HCT116 (cell line): ENCODE measurements at places on chromosomes 4 and X. TPM values are rescaled to one million over a fixed set of nuclear protein-coding genes. Genes with fewer than 3 reads are reported as not detected.

- H3K4me1 ChIP-seq, result peaks cover 5% of the 10 kb centered on the region; the same call in 1 of the 2 replicates
- no peaks in the 10 kb centered on the region for H3K27me3 ChIP-seq
- H3K27ac ChIP-seq, result no peak overlapping the region
- H3K4me3 ChIP-seq, result no peak overlapping the region
Observed at GRCh38 chr4:139833151-139833910, 167.7 kb downstream of the MGST2 start.

- no peak for DNase-seq
- H3K4me1 ChIP-seq, result no peaks in the 10 kb centered on the region
- H3K4me3 ChIP-seq, result no peak overlapping the region
Observed at GRCh38 chrX:51694254-51694653, 11.6 kb upstream of the CENPVL2 start.

Gene KLHL13
- total RNA-seq, result 4.2 TPM

Gene AASDH
- 13.7 TPM for total RNA-seq

Gene CCSER1
- 6.7 TPM for total RNA-seq

GRCh38 chrX:154355094-154355775, 19.2 kb downstream of the FLNA start:
- H3K27me3 ChIP-seq, result no peaks in the 10 kb centered on the region
- no peak overlapping the region for H3K4me3 ChIP-seq
- H3K27ac ChIP-seq, result no peak overlapping the region
- peaks cover 13% of the 10 kb centered on the region; the same call in 1 of the 2 replicates for H3K36me3 ChIP-seq

Gene NAP1L2
- not detected for total RNA-seq

DNA sequence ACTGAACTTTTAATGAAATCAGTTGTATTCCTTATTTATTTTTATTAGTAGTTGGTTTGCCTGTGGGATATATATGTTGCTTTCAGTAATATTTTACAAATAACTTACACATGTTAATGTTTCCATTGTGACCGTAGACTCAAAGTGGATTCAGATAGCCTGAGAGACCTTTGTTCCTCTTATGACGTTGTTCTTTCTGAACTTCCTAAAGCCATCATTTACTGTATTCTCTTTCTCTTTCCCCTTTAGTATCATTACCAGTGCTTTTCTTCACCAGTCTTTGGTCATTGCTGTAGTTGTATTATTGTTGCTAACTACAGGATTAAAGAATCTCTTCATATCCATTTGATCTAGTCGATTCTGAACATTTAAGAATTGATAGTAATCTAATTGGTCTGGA, 4.3 kb downstream of the STIM2 start:
- peaks cover 12% of the 10 kb centered on the region for H3K4me1 ChIP-seq
- no peaks in the 10 kb centered on the region for H3K36me3 ChIP-seq
- no peak for DNase-seq
- no peak overlapping the region for H3K27ac ChIP-seq
- H3K27me3 ChIP-seq, result no peaks in the 10 kb centered on the region

DNA sequence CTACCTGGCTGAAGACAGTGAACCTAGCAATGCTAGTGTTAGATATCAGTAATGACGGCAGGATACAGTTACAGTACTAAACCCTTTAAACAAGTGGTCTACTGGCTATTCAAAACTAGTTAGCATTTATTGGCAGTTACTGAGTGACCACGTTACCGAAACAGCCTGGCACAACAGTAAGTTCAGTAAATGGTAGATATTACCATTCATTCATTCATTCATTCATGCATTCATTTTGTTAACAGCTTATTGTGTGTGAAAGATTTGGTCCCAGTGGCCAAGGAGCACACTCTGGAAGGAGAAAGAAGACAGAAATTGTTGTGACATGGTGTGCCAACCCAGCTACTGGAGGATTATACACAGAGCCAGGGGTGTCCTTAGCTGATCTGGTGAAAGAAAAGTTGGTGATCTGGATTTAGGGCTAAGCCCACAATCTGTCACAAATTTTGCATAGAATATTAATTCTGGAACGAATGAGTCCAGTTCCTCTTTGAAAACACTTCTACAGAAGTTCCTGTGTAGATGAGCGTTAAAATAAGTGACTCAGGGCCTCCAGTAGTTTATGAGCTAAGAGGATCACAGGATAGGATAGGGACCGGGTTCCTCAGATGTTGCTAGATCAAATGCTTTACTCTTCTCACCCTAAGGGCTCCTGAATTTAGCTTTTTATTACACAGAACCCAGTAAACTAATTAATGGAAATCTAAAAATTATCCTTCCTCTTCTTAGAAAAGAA, 179.1 kb downstream of the CBR4 start:
- H3K27me3 ChIP-seq, result no peaks in the 10 kb centered on the region
- DNase-seq, result no peak
- peaks cover 28% of the 10 kb centered on the region for H3K4me1 ChIP-seq
- H3K4me3 ChIP-seq, result peak overlapping the region; percentile 93

DNA sequence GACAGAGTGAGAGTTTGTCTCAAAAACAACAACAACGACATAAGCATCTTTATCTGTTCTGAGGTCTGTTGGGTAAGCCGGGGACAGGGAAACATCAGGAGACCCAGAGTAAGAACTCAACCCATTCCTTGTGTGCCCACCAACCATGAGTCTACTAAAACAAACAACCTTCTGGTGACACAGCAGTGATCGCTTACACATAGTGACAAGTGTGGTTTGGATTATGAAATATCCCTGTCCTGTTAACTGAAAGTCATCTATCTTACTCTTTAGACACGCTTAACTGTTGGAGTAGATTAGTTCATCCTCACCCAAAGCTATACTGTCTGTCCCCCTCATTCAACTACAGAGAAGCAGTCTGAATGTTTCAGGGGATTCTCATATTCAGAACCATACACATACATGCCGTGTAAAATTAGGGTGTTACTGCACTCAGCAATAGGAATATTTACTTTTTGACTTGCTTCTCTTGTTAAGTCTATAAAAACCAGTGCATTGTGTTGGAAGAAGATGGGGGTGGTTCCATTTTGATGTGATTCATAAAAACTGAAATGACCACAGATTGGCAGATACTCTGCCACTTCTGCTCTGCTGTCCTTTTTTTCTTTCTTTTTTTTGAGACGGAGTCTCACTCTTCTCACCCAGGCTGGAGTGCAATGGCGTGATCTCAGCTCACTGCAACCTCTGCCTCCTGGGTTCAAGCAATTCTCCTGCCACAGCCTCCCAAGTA, 27.4 kb downstream of the PHKA2 start:
- H3K27ac ChIP-seq, result no peak overlapping the region
- H3K4me1 ChIP-seq, result no peaks in the 10 kb centered on the region
- no peaks in the 10 kb centered on the region for H3K27me3 ChIP-seq
- H3K4me3 ChIP-seq, result no peak overlapping the region
- no peak for DNase-seq

GRCh38 chrX:138057883-138058282, 492.0 kb downstream of the ZIC3 start:
- H3K27me3 ChIP-seq, result no peaks in the 10 kb centered on the region
- no peaks in the 10 kb centered on the region for H3K4me1 ChIP-seq
- no peaks in the 10 kb centered on the region for H3K36me3 ChIP-seq
- H3K27ac ChIP-seq, result no peak overlapping the region
- H3K4me3 ChIP-seq, result no peak overlapping the region
- no peak for DNase-seq

- no peaks in the 10 kb centered on the region for H3K36me3 ChIP-seq
- no peaks in the 10 kb centered on the region for H3K27me3 ChIP-seq
- H3K4me1 ChIP-seq, result no peaks in the 10 kb centered on the region
- no peak for DNase-seq
Observed at GRCh38 chr4:15488136-15488535, 18.5 kb downstream of the CC2D2A start.

Gene XK
- 2.6 TPM for total RNA-seq

DNA sequence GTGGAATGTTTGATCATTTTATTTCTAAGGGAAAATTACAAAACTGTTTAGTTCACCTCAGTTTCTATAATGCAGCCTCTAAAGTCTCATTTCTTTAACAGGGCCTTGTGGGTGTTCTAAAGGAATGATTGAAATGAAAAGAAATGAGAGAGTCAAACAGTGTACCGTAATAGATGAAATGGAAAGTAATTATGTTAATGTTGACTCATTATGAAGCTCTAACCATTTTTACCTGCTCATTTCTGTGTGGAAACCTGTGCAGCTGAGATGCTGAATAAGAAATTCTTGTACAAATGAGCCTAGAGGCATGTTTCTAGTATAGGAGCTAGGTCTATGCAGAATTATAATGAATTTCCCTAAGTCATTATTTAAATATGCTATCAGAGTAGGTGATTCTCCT, 45.2 kb upstream of the RPA4 start:
- H3K4me3 ChIP-seq, result no peak overlapping the region
- no peak for DNase-seq
- no peak overlapping the region for H3K27ac ChIP-seq
- H3K36me3 ChIP-seq, result no peaks in the 10 kb centered on the region
- peaks cover 11% of the 10 kb centered on the region; the same call in 1 of the 2 replicates for H3K4me1 ChIP-seq

GRCh38 chrX:20205927-20206708, 60.6 kb downstream of the RPS6KA3 start:
- DNase-seq, result no peak
- no peaks in the 10 kb centered on the region for H3K36me3 ChIP-seq
- no peaks in the 10 kb centered on the region for H3K4me1 ChIP-seq
- H3K4me3 ChIP-seq, result no peak overlapping the region
- H3K27ac ChIP-seq, result no peak overlapping the region

DNA sequence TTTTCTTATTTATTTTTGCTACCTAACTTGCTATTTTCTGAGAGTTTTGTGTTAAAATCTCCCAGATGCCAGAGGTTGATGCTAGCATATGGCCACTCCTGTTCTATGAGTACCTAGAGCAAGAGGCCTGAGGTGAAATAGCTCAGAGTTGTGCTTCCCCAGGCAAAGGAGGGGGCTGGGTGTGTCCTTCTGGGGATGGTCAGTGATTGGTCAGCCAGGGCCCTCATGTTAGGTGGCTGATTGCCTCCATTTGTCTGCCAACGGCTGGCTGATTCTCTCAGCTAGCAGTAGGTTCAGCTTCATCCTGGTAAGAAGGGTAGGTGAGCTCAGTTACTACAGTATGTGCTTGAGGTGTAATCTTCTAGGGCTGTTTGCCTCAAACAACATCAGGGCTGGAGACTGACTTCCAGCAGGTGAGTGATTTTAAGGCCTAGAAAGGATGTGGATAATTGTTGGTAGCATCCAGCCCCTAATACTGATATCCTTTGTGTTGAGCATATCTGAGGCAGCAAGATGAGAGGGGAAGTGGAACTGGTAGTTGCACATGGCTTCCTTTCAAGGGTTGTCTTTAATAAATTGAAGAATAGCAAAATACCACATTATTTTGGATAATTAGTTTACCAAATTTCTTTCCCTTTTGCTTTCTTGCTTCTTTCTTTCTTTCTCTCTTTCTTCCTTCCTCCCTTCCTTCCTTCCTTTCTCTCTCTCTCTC, 62.5 kb upstream of the RHOH start:
- DNase-seq, result no peak
- H3K27ac ChIP-seq, result no peak overlapping the region
- no peaks in the 10 kb centered on the region for H3K27me3 ChIP-seq
- H3K36me3 ChIP-seq, result no peaks in the 10 kb centered on the region
- H3K4me3 ChIP-seq, result no peak overlapping the region
- H3K4me1 ChIP-seq, result peaks cover 6% of the 10 kb centered on the region; the same call in 1 of the 2 replicates

DNA sequence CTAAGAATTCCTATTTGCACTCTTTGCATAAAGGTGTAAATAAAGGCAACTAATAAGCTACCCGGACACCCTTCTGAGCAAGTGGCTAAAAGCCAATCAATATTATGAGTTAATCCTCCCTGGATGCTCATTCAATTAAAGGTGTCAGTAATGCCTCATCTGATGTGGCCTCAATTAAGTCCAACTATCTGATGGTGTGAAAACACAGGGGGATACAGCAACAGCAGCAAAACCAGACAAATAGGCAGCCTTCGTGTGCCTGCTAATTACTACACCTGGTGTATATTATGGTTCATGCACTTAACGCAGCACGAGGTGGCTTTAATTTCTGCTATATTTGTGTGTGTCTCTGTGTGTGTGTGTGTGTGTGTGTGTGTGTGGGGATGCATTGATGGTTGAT, 244.4 kb downstream of the DCLK2 start:
- H3K36me3 ChIP-seq, result no peaks in the 10 kb centered on the region
- H3K4me1 ChIP-seq, result no peaks in the 10 kb centered on the region
- H3K4me3 ChIP-seq, result no peak overlapping the region
- DNase-seq, result no peak
- no peaks in the 10 kb centered on the region for H3K27me3 ChIP-seq
- H3K27ac ChIP-seq, result no peak overlapping the region

DNA sequence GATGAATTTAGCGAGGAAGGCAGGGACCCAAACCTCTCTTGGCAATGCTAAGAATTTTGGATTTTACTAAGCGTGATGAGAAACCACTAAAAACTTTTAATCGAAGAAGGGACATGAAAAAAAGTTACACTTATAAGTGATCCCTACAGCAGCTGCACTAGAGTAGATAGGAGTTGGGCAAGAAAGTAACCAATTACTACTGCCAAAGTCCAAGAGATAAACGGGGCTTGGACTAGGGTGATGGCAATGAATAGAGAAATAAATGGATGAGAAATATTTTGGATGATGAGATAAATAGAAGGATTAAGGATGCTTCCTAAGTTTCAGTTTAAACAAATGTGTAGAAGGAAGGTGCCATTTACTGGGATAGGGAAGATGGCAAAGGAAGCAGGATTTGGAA, 6.3 kb upstream of the FNIP2 start:
- no peak overlapping the region for H3K4me3 ChIP-seq
- no peak overlapping the region for H3K27ac ChIP-seq

Gene FATE1
- not detected for total RNA-seq

Gene ITIH6
- total RNA-seq, result not detected

DNA sequence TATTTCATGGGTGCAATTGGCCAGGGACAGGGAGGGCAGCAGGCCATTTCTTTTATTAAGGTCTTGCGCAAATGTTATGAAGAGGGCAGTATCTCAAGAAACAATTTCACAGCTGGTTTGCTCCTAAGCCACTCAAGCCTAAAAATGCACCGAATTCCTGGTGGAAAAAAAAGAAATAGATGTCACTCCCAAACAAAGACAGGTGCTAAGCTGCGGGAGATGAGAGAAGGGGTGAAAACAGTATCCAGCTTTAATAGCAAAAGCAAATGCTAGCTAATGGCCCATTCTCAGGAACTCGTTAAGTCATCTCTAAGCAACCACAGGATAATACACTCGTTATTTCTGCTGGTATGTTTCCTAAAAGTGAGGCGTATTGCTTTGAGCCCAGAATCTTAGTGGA, 116.4 kb downstream of the ARX start:
- H3K36me3 ChIP-seq, result no peaks in the 10 kb centered on the region
- no peak overlapping the region for H3K4me3 ChIP-seq
- DNase-seq, result no peak
- H3K4me1 ChIP-seq, result no peaks in the 10 kb centered on the region
- no peaks in the 10 kb centered on the region for H3K27me3 ChIP-seq

DNA sequence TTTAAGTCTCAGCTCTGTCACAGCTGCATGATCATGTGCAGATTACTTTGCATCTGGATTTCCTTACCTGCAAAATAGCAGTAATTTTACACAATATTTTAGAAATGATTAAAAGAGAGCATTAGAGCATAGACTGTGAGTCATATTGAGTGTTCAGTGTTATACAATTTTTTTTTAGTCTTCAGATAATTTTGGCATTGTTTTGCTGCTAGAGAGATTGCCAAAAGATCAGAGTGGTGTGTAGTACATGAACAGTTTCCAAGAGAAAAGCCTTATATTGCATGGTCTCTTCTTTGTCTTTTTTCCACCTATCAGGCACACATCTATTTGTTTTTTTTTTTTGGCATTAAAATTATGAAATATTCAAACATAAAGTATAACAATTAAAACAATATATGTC, 209.6 kb upstream of the TLL1 start:
- H3K4me3 ChIP-seq, result no peak overlapping the region
- H3K36me3 ChIP-seq, result no peaks in the 10 kb centered on the region
- no peaks in the 10 kb centered on the region for H3K27me3 ChIP-seq
- no peak overlapping the region for H3K27ac ChIP-seq

GRCh38 chr4:44629280-44629866, 22.1 kb downstream of the YIPF7 start:
- H3K4me3 ChIP-seq, result no peak overlapping the region
- H3K27me3 ChIP-seq, result no peaks in the 10 kb centered on the region
- peak; percentile 35 for DNase-seq
- no peaks in the 10 kb centered on the region for H3K36me3 ChIP-seq
- H3K4me1 ChIP-seq, result no peaks in the 10 kb centered on the region
- no peak overlapping the region for H3K27ac ChIP-seq
